SK-N-SH (cell line): ENCODE measurements at places on chromosomes 11 and 22. TPM values are rescaled to one million over a fixed set of nuclear protein-coding genes. Genes with fewer than 3 reads are reported as not detected.

The BCR gene
- polyA plus RNA-seq: 27.0 and 50.9 TPM in 2 replicates

The FOLR3 gene
- not detected in 2 replicates for polyA plus RNA-seq

The PDGFD gene
- 4.8 and 7.0 TPM in 2 replicates for polyA plus RNA-seq

DNA sequence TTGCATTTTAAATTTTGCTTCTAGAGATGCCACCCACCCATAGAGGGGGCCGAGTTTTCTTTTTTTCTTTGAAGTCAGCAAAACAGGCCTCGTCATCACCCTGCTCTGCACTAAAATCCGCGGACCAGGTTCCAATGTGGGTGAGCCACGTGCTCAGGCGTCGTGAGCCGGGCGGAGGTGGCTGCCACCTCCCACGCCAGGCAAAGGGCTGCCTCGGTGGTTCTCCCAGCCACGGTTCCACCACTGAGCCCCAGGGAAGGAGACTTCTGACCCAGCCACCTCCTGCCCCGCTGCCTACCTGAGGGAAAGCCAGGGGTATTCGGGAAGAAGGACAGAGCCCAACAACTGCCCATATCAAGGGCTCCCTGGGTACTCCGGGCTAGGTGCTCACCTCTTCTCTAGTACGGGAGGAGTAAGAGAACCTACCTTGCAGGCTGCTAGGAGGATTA is 45.3 kb downstream of the MN1 start:
- H3K36me3 ChIP-seq: no peaks in the 10 kb centered on the region
- DNase-seq: no peak
- no peak overlapping the region for H3K27ac ChIP-seq
- H3K4me3 ChIP-seq: no peak overlapping the region
- H3K27me3 ChIP-seq: no peaks in the 10 kb centered on the region
- no peaks in the 10 kb centered on the region for H3K4me1 ChIP-seq

DNA sequence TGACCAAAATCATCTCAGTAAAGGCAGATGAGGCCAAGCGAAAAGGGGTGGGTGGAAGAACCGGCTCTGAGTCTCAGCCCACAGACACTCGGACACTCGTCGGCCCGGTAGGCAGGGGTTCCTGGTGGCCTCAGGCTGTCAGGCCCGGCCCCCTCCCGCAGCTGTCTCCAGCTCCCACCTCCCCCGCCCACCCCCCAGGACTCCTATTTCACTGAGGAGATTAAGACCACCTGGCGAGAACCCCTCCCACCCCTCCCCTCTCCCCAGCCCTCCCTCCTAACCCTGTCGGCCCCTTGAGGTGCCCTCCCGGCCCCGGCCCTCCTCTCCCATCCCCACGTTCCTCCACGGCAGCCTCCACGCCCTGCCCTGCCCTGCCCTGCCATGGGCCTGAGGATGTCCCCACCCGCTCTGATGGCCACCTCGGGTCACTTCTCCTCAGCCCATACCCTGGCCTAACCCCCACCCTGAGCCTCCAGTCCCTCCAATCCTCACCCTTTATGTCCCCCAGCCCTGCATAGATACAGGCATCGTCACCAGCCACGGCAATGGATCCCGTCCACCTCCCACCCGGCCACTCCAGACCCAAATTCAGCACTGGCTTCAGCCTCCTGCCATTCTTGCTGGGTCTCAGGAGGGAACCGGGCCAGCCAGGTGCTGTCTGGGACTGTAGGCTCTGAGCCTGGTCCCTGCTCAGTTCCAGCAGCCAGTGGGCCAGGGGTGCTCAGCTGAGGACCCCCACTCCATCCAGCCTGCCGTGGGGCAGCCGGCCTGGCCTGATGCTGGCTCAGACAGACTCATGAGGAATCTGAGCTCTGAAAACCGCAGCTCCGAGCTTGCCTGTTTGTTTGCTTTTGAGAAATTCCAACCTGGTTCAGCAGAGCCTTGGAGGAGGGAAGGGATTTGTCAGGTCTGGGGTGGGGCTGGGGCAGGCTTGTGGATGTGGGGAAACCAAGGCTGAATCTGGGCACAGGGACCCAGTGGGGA is 9.8 kb upstream of the TBX1 start:
- no peak for DNase-seq
- no peaks in the 10 kb centered on the region for H3K4me1 ChIP-seq
- H3K4me3 ChIP-seq: no peak overlapping the region

DNA sequence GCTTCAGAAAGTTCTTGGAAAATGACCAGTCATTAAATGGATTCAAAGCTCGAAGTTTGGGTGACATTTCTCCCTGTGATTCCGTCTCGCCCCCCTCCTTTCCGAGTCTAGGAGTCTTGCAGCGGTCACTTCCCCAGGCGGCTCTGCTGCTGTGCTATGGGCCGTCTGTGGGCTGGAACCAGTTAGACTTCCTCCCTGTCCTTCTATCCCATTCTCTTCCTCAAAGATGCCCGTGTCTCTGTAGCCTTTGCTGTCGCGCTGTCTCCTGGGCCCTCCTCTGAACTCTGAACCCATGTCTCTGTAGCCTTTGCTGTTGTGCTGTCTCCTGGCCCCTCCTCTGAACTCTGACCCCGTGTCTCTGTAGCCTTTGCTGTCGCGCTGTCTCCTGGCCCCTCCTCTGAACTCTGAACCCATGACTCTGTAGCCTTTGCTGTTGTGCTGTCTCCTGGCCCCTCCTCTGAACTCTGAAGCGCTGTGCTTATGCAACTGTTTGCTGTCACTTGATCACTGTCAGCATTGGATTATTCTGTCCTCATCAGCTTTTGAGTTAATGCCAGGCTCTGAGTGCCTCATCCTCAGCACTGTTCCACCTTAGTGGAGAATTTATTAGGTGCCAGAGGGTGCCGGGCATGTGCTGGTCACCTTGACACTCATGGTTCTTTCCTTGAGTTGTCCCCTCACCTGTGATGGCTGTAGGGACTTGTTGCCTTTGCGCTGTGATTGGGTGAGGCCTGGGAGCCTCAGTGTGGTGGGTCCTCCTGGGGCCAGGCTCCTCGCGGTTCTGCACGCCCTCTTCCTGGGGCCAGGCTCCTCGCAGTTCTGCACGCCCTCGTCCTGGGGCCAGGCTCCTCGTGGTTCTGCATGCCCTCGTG is 173.3 kb downstream of the TBC1D22A start:
- no peaks in the 10 kb centered on the region for H3K27me3 ChIP-seq
- no peak overlapping the region for H3K4me3 ChIP-seq
- no peaks in the 10 kb centered on the region for H3K36me3 ChIP-seq

GRCh38 chr11:32088117-32088941 is 2.5 kb upstream of the RCN1 start:
- peak; percentile 17 for DNase-seq
- H3K27me3 ChIP-seq: no peaks in the 10 kb centered on the region
- no peak overlapping the region for H3K4me3 ChIP-seq

DNA sequence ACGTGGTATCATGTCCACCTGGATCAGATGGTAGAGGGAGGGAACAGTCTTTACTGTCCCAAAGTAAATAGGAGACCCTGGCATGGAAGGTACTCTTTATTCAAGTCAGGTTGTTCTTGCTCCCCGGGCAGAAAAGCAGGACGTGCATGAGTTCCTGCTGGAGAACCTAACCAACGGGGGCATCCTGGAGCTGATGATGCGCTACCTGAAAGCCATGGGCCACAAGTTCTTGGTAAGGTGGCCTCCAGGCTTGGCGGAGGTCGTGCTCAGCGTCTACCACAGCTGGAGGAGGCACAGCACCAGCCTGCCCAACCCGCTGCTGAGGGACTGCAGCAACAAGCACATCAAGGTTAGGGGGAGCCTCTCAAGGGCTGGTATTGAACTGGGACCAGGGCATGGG is 48.7 kb downstream of the CABIN1 start:
- peaks cover 30% of the 10 kb centered on the region for H3K4me1 ChIP-seq
- H3K4me3 ChIP-seq: 0 out of 2 replicates have a peak overlapping the region, but pooled peaks have one; percentile 25
- H3K27ac ChIP-seq: peak overlapping the region; percentile 90
- H3K36me3 ChIP-seq: peaks cover 72% of the 10 kb centered on the region
- no peaks in the 10 kb centered on the region for H3K27me3 ChIP-seq

DNA sequence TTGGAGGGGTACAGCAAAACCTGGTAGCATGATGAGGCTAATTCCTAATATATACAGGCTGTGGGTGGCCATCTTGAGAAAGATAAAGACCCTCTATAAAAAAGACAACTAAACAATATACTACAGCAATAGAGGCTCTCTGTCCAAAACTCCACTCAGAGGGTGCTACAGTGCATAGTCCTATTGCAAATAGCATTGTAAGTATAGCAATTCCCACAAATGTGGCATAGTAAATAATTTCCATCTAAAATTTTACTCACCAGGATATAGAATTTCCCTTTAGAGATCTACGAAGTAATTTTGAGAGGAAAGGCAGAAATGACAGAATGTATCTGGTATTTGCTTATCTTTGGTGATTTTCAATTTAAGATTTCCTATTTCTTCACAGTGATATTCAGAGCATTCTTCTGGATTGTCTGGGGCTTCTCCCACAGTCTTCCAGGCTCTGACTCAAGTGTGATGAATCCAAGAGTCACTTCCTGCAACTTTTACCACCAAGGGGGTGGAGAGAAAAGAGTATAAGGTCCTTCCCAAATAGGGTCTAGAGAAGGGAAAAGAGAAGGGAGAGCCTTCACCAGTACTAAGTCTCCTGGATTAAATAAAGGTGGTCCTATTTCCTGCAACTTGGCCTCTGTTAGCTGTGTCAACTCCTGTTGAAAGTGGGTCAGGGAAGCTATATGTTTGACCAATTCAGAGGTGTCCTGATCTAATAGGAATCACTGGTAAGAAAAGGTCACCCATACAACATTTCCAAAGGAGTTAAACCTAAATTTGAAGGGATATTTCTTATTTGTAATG is 1054.7 kb upstream of the CNTN5 start:
- H3K27ac ChIP-seq: no peak overlapping the region; the same call in 1 of the 2 replicates
- no peaks in the 10 kb centered on the region for H3K36me3 ChIP-seq
- H3K4me3 ChIP-seq: no peak overlapping the region
- no peaks in the 10 kb centered on the region for H3K4me1 ChIP-seq

- no peak overlapping the region for H3K27ac ChIP-seq
- no peak for DNase-seq
- peaks cover 5% of the 10 kb centered on the region; the same call in 1 of the 2 replicates for H3K4me1 ChIP-seq
These were observed 41.5 kb upstream of the CCND1 start for GRCh38 chr11:69599502-69599901.

DNA sequence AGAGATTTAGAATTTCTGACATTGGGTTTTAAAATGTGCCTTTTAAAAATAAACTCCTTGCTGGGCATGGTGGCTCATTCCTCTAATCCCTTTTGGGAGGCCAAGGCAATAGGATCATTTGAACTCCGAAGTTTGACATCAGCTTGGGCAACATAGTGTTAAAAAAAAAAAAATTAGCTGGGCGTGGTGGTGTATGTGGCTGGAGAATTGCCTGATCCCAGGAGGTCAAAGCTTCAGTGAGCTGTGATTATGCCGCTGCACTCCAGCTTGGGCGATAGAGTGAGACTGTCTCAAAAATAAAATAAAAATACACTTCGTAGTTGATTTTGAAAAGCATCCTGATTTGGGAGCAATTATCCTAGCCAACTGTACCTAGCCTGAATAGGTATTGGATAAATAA is 3.4 kb upstream of the APLP2 start:
- 0 out of 2 replicates have a peak, but pooled peaks cover 9% of the 10 kb centered on the region for H3K4me1 ChIP-seq
- no peaks in the 10 kb centered on the region for H3K36me3 ChIP-seq
- no peaks in the 10 kb centered on the region for H3K27me3 ChIP-seq
- H3K4me3 ChIP-seq: no peak overlapping the region
- DNase-seq: no peak

DNA sequence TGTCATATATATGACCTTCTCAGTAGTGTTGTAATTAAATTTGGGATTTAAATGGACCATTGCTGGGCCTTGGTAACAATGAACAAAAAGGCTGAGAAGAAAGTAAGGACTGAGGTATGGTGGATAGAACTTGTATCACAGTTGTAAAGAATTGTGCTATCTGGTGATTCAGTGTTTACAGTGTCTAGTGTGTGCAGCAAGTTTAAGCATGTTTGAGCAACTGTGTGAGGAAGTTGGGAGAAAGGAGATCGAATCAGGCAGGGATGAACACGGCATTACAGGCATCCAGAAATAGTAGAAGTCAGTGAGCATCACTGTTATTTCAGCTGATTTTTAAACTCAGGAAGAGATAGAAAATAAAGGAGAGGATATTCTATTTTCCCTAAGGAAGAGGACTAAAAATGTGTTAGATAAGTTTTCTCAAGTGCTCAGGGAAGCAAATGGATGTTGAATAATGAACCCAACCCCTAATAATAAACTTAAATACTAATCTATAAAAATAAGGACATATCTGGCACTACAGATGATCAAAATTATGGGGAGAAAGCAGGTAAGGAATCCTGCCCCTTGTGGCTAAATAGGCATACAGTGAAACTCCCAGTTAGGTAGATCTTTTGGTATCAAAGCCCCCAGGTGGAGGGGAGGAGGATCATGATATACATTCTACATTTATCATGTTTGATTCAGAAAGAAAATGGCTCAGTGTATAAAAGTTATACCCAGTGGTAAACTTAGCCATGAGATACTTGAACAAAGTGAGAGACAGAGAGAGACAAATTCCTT is 361.0 kb upstream of the ANO3 start:
- DNase-seq: no peak
- H3K4me3 ChIP-seq: no peak overlapping the region
- no peaks in the 10 kb centered on the region for H3K36me3 ChIP-seq
- no peak overlapping the region for H3K27ac ChIP-seq
- no peaks in the 10 kb centered on the region for H3K4me1 ChIP-seq
- H3K27me3 ChIP-seq: no peaks in the 10 kb centered on the region

DNA sequence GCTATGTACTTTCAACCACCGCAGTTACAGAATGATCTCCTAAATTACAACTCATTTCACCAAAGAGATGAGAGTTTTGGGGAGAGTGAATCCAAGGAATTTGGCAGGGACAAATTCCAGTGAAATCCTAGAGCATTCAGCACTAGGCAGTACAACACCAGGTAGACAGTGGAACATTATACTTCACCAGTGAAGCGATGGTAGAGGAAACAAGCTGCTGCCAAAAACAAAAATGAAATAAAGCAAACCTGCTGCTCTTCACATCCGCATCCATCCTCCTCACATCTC is 16.9 kb downstream of the SMCO4 start:
- no peak overlapping the region for H3K27ac ChIP-seq
- no peak for DNase-seq
- no peaks in the 10 kb centered on the region for H3K36me3 ChIP-seq
- no peaks in the 10 kb centered on the region for H3K4me1 ChIP-seq
- no peak overlapping the region for H3K4me3 ChIP-seq

- peaks cover 46% of the 10 kb centered on the region; the same call in 1 of the 2 replicates for H3K4me1 ChIP-seq
- H3K27ac ChIP-seq: no peak overlapping the region
- H3K36me3 ChIP-seq: peaks cover 37% of the 10 kb centered on the region; the same call in 1 of the 2 replicates
- no peak overlapping the region for H3K4me3 ChIP-seq
- peak; percentile 56 for DNase-seq
These were observed 51.7 kb downstream of the NAT10 start for GRCh38 chr11:34157163-34157562.

DNA sequence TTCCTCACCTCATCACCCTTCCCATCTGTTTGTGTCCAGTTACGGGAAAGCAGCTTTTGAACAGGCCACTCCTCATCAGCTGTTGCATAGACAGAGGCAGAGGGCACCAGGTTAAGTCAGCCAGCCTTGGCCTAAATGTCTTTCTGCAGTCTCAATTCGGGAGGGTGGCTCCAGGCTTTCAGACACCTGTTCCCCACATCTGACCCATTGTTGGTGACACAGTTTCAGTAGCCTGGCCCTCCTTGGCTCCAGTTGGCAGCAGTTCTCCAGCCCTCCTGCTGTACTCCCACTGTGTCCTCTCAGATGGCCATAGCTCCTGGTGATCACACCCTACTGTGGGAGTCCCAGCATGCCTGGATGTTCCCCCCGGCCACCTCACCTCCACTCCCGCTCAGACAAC is 70.8 kb upstream of the MYOD1 start:
- H3K27me3 ChIP-seq: no peaks in the 10 kb centered on the region
- H3K27ac ChIP-seq: no peak overlapping the region
- no peaks in the 10 kb centered on the region for H3K36me3 ChIP-seq
- H3K4me3 ChIP-seq: no peak overlapping the region
- DNase-seq: no peak
